Stimulated activated CD4-positive, alpha-beta T cell treated with anti-CD3 and anti-CD28 coated beads, Interleukin-2, amount 100 ng/mL, for 24 hours (primary cell): ENCODE measurements at places on chromosomes 1 and 21.

GRCh38 chr1:200628223-200628881 is 7.8 kb upstream of the KIF14 start:
- DNase-seq = peak; percentile 58

DNA sequence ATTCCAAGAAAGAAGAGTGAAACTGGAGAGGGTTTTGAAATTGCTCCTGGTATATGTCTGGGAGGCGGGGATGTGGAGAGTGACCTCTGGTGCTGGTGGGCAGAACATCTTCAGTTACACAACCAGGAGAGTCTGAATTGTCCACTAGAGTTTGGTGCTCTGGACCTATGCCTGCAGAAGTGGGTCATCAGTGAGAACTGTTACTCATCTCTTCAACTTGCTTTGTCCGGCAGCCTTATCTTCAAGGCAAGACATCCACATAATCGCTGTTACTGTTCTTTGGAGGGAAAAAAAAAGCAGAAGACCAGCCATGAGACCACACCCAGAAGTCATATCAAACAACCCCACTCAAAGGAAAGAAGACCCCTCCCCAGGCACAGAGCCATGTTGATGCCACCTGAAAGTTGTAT is 14.9 kb downstream of the SH2D1B start:
- DNase-seq = no peak

DNA sequence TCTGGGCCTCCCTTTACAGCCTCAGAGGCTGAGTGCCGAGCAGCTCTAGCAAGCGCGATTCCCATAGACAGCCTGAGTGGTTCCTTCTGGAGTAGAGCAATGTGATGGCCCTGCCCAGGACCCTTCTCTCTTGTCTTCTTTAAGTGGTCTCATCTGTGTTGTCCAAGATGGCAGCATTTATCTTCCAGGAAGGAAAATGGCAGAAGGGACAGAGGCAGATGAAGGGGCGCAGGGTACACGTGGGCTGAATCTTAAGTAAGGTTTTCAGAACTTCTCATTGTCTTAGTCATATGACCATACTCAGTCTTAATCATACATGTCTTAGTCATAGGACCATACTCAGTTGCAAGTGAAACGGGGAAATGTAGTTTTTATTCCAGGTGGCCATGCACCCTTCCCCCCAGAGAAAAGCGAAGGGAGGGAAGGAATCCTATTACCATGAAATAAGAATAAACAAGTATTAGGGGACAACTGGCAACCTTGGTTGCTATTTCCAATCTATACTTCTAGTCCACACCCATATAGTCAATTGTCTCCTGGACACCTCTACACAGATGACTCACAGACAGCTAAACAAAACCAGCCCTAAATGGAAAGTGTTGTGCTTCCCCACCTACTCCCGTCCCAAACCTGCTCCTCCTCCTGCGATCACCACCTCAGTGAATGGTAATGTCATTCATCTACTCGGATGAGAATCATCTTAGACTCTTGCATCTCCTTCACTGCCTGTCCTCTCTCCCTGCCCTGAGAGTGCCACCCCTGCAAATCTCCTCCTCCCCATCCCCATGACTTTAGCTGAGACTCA is 13.3 kb downstream of the OVAAL start:
- DNase-seq = peak; percentile 51

- no peak for DNase-seq
These were observed 1.5 kb downstream of the SLAMF8 start for GRCh38 chr1:159828176-159828575.

GRCh38 chr1:230500063-230500462 is 73.9 kb upstream of the PGBD5 start:
- no peak for DNase-seq

- no peak for DNase-seq
These were observed 77.5 kb upstream of the KIF1B start for GRCh38 chr1:10132852-10133251.

DNA sequence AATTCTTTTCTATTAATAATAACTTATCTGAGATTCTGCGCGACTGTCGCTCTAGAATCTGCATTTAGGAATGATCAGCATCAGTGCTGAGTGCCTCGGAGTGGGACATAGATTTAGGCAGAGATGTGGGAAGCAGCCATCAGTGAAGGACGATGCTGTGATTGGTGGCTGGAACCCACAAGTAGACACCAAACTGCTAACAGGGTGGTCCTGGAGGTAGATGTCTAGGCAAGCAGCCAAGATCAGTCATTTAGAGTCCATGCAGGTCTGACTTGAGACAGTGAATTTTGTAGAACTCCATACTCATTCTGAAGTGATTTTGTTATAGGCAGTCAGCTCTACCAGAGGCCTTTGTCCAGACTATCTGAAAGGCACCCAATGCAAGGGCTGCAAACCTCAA is 51.8 kb upstream of the LYST start:
- DNase-seq = no peak

- no peak for DNase-seq
These were observed 51.0 kb downstream of the MT1HL1 start for GRCh38 chr1:236953151-236953700.

GRCh38 chr1:10852998-10853520 is 56.6 kb upstream of the CASZ1 start:
- DNase-seq = no peak

- no peak for DNase-seq
These were observed 588 bp upstream of the PACC1 start for GRCh38 chr1:212415107-212415841.

DNA sequence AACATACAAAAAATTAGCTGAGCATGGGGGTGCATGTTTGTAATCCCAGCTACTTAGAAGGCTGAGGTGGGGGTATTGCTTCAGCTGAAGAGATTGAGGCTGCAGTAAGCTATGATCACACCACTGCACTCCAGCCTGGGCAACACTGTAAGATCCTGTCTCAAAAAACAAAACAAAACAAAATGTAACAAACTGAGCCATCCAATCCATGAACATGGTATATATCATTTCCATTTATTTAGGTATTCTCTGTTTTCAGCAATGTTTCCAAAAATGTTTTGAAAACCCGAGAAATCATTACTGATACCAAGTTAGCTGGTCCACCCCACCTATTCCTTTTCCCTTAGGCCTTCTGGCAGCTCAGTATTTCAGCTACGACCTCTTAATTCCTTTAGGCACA is 18.4 kb downstream of the ATPAF1 start:
- no peak for DNase-seq

- DNase-seq = no peak
These were observed 39.6 kb downstream of the GREM2 start for GRCh38 chr1:240572328-240572727.

DNA sequence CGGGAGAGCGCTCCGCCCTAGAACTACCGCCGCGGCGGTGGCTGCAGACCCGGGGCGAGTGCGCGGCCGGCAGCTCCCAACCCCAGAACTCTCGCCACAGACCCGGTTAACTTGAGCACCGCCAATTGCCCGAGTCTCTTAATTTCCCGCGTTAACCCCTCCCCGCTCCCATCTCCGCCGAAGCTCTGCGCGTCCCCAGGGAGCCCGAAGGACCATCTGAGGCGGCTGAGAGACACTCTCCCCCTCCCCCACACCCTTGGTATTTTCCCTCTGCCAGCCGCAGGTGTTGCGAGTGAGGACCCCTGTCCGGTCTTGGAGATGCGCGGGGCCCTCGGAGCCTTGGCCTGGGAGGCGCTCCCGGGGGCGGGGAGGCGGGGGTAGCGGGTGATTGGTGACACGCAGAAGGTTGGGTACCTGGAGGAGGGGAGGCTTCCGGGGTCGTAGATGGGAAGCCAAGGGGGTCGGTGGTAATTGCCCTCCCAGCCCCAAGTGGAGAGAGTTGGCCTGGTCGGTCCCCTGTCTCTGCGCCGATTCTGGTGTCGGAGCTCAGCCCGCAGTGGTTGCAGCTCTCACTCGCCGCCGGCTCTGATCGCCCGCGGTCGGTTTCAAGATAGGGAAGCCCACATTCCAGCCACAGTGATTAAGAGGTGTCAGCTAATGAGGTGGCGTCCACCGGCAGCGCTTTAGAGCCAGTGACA is 858 bp upstream of the SUSD4 start:
- peak; percentile 31 for DNase-seq

- no peak for DNase-seq
These were observed 807.1 kb downstream of the USP25 start for GRCh38 chr21:16536643-16537434.

DNA sequence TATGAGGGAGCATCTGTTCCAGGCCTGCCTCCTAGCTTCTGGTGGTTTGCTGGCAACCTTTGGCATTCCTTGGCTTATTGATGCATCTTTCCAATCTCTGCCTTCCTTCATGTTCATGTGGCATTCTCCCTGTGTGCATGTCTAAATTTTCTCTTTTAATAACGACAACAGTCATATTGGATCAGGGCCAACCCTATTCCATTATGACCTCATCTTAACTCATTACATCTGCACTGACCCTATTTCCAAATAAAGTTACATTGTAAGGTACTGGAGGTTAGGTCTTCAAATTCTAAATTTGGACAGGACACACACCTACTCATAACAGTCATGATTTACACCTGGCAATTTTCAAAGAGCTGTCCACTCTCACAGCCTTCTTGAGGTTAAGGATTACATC is 117.2 kb upstream of the FGGY start:
- no peak for DNase-seq

GRCh38 chr1:201447903-201448871 is 20.8 kb downstream of the PHLDA3 start:
- peak; percentile 71 for DNase-seq
